Stimulated activated CD8-positive, alpha-beta memory T cell treated with anti-CD3 and anti-CD28 coated beads, Interleukin-15, amount 100 ng/mL, for 4 hours (primary cell): ENCODE measurements at places on chromosomes 7 and 10.

DNA sequence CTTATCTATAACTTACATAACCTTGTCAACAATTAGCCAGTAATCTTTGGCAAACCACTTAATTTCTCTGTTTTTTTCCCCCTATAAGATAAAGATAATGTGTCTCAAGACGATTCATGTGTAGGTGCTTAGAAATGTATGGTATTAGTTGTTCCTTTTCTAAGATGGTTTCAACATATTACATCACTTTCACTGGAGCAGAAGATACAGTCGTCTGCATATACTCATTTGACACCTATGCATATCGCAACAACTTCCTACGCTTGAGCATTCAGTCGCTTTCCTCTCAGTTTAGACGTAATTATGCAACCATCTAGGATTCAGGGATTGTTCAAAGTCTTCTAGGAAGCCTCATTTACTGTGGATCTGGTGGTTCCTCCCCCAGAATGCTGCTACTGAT lies 396.7 kb downstream of the PHTF2 start:
- DNase-seq, result no peak

DNA sequence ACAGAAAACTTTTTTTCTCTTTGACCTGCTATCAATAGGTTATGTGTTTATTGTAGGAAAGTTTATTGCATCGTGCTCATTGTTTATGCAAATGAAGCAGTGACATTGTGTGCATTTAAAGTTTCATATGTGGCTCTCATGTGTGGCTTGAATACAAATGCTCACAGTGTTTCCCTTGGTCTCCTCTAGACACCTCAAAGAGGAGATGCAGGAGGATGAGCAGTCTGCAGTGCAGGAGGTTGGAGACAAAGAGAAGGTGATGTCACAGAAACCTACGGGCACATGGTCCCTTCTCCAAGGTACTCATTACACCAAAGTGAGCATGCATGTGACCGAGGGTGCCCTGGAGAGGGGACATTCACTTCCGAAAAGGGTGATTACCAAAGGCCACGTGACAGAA lies 430.2 kb downstream of the INHBA start:
- DNase-seq, result no peak

DNA sequence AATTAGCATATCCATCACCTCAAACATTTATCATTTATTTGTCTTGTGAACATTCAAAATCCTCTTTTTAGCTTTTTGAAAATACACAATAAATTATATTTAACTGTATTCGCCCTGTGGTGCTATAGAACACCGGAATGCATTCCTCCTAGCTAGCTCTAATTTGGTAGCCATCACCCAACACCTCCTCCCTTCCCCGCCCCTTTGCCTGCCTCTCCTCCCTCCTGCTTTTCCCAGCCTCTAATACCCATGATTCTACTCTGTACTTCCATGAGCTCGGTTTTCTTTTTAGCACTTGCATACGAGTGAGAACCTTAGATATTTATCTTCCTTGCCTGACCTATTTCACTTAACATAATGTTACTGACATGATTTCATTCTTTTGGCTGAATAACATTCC lies 80.1 kb downstream of the ANKRD26 start:
- no peak for DNase-seq

DNA sequence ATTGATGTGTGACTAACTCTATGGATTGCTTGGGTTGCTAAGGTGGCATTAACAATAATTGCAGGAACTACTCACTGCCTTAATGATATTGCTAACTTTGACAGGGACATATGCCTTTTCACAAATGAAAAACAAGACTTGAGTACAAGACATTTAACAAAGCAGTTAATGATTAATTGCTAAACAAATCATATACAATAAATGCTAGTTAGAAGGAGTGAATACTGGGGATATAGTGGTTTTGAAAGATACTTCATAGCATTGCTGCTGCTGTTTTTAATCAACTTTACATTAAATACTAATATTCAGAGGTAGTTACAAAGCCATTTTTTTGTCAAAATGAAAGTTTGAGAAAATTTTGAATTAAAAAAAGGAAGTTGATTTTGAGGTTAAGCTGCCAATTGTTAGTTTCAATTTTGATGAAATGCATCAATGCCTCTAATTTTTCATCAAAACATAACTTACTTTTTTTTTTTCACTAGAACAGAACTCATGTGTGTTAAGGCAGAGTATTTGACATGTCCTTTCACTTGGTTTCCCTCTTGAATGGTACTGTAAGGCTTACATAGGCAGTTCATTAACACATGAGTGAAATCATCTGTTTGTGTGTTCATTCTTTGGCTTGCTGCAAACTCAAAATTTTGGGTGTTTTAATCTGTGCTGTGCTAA lies 106.2 kb upstream of the SEMA3D start:
- DNase-seq, result no peak

DNA sequence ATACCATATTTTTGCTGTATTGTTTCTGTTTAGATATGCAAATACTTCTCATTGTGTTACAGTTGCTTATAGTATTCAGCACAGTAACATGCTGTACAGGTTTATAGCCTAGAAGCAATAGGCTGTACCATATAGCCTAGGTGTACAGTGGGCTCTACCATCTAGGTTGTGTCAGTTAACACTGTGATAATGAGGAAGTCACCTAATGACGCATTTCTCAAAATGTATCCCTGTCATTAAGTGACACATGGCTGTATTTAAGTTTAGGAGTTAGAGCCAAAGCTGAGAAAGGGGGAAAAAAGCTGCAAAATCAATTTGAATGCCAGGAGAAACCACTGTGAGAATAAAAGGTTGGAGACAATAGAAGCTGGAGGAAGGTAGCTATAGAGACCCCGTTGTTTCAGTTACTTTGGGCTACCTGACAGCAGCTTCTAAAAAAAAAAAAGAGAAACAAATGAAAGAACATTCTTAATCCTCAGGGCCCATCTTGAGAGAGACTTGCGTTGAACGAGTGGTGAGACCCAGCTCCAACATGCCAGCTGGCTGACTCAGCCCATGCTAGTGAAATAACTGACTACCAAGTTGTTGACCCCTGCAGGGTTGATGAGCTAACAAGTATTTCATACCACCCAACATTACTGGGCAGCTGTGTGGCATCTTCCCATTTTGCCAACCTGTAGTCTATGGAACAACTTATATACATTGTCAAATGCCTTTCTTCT lies 8.7 kb downstream of the STARD3NL start:
- DNase-seq, result no peak

- no peak for DNase-seq
Observed at GRCh38 chr10:77501846-77502261, 135.8 kb downstream of the KCNMA1 start.

- no peak for DNase-seq
Observed at GRCh38 chr7:5231116-5231515, 41.1 kb downstream of the WIPI2 start.

DNA sequence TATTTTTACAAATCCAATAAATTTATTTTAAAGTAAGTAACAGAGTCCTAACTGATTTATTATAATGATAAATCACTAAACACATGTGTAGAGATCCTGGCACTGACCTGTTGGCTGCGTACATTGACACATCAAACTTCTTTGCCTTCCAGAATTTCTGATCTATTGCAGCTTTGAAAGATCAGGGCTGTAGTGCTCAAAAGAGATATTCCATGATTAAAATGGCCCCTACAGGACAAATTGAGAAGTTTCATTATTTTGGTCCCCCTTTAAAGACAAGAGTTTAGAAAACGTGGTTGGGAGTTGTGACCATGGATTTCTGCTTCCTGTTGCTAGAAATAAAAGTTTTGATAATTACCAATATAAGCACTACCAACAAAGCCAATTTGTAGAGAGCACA lies 87.7 kb upstream of the PDK4 start:
- no peak for DNase-seq

GRCh38 chr7:43700059-43700501 lies 29.2 kb downstream of the COA1 start:
- DNase-seq, result no peak

DNA sequence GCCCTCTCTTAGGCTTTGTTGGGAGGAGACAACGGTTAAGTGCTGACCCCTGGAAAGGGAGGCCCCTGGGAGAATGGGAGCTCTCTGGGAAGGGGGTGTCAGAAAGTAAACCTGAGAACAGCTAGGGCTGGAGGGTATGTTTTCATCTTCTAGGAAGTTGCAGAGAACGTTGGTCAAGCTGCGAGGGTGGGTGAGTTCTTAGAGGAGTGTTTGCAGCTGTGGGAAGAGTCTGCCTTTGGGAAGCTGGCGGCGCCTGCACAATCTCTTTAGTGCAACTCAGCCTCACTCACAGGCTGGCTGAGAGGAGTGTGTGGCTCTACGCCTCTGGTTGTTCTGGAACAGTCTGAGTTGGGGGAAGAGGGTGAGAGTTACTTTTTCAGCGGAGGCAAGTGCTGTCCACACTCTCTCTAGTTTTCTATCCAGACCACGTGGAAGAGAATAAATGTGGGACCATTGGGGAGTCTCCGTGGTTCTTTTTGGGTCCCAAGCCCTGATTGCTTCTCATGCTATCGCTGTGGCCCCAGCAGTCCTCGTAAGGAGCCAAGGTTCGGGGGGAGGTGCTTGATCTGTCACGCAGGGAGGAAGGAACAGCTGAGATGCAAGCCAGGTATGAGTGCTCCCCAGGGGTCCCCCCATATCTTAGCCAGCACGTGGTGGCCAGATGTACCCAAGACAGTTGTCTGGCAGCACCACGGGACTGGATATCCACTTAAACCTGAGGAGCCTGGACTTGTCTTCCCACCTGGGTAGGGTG lies 237.2 kb downstream of the BUB3 start:
- DNase-seq, result no peak

GRCh38 chr10:18145652-18146051 lies 5.4 kb downstream of the CACNB2 start:
- DNase-seq, result no peak

DNA sequence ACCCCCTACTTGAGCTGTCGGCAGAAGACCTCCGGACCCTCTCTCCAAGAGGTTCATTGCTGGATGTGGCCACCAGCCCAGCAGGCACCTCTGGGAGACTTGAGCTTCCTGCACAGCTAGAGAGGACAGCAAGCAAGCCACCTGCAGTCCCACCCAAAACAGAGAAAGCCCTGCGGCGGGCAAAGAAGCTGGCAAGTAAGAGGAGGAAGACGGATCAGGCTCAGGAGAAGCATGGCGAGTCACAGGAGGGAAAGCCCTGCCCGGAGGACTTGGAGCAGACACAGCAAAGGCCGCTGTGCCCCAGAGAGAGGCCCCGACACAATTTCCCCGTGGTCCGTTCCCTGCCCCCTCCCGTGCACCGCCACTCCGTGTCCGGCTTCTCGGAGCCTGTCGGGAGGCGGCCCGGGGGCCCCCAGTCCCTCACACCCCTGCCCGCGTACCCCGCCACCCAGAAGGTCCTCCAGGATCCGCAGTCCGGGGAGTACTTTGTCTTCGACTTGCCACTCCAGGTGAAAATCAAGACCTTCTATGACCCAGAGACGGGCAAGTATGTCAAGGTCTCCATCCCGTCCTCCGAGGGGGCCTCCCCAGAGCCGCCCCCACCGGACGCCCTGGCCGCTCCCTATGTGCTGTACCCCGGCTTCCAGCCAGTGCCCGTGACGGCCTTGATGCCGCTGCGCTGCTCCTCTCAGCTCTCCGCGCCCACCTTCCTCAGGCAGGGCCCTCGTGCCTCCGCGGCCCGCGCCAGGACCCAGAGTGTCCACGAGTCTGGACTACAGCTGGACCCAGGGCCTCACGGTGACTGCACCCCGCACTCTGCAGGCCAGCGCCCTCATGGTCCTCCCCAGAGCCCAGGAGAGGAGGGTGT lies 27.2 kb downstream of the C10orf71 start:
- no peak for DNase-seq

DNA sequence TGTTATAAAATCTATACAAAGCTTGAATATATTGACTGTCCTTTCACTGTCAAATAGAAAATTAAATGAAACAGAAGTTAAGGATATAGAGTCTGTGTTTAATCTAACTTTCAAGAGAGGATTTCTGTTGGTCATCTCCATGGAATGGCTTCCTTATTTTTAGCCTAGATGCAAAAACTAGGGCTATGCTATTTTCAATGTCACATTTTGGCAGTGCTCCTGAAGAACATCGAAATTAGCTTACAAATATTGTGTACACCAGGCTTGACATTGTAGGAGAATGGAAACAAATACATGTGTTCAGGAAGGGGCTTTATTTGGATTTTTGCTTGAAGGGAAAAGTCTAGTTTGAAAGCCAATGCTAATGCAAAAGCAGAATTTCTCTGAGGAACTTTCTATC lies 295.4 kb downstream of the CDK14 start:
- DNase-seq, result no peak

- DNase-seq, result no peak
Observed at GRCh38 chr7:33716581-33717477, 188.5 kb upstream of the BMPER start.

- no peak for DNase-seq
Observed at GRCh38 chr10:112803961-112804401, 146.1 kb upstream of the TCF7L2 start.

DNA sequence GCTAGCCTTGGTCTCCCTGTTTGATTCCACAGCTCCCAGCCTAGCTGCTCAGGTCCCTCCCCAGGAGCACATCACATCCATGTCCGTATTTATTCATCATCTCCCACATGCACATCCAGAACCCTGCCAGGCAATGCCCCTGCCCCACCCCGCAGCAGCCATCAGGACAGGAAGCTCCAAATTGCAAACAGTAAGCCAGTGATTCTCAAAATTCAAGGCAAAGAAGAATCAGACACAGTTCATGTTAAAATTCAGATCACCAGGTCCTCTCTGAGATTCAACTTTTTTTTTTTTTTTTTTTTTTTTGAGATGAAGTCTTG lies 17.7 kb downstream of the LRRC20 start:
- no peak for DNase-seq

DNA sequence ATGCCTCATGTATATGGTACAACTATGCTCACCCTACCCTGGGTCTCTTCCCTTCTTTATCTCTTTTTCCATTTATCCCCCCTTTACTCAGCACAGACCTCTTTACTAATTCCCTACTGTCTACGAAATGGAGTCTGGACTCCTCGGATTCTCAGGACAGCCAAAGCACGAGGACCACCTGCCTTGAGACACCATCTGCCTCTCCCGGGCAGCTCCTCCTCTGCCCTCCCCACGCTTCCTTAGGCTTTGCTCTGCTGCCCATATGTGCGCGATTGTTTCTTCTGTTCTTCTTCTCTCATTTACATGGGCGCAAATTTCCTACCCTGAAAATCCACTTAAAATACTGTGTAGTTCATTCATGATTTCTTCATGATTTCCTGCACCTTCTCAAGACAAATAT lies 62.7 kb upstream of the STK17A start:
- no peak for DNase-seq

GRCh38 chr10:4074545-4075407 lies 289.8 kb upstream of the KLF6 start:
- DNase-seq, result no peak

DNA sequence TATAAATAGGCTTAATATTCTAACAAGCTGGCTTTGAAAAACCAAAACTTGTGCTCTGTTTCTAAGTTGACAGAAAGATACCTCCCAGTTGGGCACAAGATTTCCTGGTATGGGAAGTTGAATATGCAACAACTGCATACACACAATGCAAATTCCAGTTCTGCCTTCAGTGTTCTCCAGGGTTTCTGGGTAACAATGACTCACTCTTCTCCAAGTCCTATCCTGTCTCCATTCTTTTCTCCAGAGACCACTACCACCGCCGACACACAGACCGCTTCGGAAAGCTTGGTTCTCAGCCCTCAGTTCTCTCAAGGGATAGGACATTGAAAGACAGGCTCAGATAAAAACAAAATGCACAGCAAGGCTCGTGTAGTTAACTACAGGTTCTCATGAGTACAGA lies 12.2 kb downstream of the PDE1C start:
- DNase-seq, result no peak

- DNase-seq, result no peak
Observed at GRCh38 chr7:120114626-120115025, 158.3 kb upstream of the KCND2 start.

GRCh38 chr10:113438652-113439051 lies 114.2 kb upstream of the HABP2 start:
- no peak for DNase-seq

GRCh38 chr10:110263164-110263563 lies 41.6 kb downstream of the SMNDC1 start:
- DNase-seq, result no peak
